ENCODE measurements at places on chromosomes 5 and 9. TPM values are rescaled to one million over a fixed set of nuclear protein-coding genes. Genes with fewer than 3 reads are reported as not detected.

Gene BAG1
- 48.2 TPM for total RNA-seq

Gene IDNK
- 2.4 TPM for total RNA-seq

DNA sequence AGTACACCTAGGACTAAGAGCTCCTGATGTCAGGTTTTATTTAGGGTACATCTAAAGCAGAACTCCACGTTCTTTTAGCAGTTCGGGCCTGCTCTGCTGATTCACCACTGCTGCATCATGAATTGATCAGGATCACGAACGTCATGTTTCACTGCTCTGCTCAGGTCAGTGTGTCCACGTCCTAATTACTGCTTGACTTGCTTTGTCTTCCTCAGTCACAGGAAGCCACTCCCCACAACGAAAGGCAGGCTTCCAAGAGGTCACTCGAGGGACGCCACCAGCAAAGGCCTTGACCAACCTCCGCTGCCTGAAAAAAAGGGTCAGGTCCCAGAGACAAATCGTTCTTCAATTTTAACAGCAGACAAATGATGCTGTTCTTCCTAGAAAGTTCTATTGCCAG, 40.3 kb downstream of the CTNND2 start:
- no peak for DNase-seq

Gene C5orf46
- 0.38 TPM for total RNA-seq

Gene SH3RF2
- not detected for total RNA-seq

Gene OR1J2
- not detected for total RNA-seq

DNA sequence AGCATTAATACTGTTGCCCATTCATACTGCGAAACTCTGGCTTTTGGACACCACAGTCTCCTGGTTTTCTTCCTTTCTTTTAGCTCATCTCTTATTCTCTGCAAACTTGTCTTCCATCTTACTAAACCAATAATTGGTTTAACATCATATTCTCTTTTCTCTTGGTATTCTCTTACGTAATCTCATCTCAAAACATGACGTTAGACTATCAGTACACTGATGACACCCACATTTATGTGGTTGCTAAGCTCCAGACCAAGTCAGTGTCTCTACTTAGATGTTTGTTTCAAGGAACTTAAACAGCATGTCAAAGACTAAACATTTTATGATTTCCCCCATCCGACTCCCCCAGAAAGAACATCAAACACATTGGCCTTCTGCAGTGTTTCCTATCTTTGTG, 2.1 kb downstream of the PRRC1 start:
- DNase-seq = no peak

GRCh38 chr5:119177226-119177625, 106.3 kb downstream of the DMXL1 start:
- no peak for DNase-seq

- no peak for DNase-seq
Observed at GRCh38 chr9:129778469-129778868, 24.5 kb upstream of the TOR1B start.

Gene OR13C5
- not detected for total RNA-seq

Measured in SJCRH30 (cell line).